ENCODE measurements at places on chromosomes 16 and 17.

- DNase-seq = peak; percentile 2
These were observed 100.4 kb downstream of the METRNL start for GRCh38 chr17:83179811-83180210.

GRCh38 chr17:63420868-63421680 lies 25.0 kb downstream of the CYB561 start:
- no peak for DNase-seq

DNA sequence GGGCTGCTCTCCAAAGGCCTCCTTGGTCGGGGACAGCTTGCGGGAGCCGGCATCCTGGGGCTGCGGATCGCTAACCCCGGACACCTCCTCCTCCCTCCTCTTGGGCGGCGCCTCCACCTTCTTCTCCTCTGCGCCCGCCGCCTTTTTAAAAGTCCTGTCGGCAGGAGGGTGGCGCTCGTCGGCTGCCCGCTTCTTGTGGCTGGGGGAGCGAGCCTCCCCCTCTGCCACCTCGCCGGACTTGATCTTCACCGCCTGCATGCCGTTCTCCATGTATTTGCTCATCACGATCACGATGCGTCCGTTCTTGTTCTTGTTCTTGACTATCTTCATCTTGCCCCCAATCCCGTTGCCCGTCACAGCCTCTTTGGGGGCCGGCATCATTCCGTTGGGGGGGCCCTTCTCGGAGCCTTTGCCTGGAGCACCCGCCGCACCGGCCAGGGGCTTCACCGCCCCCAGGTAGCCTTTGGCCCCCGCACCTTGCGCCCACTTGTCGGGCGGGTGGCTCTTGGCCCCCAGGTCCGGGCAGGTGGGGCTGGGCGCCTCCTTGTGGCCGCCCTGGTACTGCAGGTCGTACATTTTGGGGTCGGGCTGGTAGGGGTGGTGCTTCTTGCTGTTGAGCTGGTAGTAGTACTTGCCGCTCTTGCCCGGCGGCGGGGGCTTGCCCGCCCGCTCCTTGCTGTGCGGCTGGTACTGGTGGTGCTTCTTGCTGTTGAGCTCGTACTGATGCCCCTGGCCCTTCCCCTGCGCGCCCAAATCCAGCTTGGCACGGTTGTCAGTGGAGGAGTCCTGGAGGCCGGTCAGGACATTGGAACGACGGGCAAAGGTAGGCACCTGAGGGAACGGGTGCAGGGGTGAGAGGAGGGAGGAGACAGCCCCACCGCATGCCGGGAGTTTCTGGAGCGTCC lies 4.4 kb downstream of the CBX4 start:
- DNase-seq = peak; percentile 41

DNA sequence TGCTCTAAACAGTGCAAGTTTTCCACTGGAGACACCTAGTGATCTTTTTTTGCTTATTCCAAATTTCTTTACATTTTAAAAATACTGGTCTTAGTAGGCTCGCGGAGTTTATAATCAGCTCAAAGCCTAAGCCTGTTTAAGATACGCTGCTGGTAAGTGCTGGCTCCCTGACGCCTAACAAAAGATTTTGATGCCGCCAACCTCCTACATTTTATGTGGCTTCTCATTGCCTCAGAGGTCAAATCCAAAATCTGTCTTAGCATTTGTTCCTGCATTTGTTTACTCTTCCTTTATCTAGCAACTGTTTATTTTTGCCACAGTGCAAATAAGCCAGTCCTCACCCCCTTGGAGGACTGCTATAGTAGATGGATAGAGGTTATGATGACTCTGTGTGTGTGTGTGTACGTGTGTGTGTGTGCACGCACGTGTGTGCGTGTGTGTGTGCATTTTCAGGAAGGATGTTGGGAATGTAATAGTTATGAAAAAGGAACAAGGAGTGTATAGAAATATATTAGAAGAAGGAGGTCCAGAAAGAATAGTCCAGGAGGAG lies 24.8 kb downstream of the HS3ST3B1 start:
- no peak for DNase-seq

GRCh38 chr17:45318561-45319230 lies 1.9 kb upstream of the MAP3K14 start:
- no peak for DNase-seq

DNA sequence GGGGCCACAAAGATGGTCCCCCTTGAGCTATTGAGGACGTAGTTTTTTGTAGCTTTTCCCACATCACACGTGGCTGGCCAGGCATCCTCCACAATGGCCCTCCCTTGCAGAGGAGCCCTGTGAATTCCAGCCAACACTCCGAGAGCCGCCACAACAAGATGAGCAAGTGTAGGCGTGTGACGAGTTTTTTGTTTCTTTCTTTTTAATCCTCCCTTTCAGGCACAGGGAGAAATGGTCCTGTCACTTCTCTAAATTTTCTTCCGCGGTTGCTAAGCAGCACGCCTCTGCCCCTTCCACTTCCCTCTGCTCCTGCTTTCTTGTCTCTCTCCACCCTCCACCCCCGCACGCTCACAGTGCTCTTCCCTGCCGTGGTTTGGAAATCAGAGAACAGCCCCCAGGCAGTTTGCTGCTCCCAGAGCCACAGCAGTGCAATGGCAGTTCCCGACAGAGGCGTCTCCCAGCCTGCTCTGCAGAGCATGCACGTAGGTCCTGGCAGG lies 68.0 kb upstream of the MRTFB start:
- no peak for DNase-seq

DNA sequence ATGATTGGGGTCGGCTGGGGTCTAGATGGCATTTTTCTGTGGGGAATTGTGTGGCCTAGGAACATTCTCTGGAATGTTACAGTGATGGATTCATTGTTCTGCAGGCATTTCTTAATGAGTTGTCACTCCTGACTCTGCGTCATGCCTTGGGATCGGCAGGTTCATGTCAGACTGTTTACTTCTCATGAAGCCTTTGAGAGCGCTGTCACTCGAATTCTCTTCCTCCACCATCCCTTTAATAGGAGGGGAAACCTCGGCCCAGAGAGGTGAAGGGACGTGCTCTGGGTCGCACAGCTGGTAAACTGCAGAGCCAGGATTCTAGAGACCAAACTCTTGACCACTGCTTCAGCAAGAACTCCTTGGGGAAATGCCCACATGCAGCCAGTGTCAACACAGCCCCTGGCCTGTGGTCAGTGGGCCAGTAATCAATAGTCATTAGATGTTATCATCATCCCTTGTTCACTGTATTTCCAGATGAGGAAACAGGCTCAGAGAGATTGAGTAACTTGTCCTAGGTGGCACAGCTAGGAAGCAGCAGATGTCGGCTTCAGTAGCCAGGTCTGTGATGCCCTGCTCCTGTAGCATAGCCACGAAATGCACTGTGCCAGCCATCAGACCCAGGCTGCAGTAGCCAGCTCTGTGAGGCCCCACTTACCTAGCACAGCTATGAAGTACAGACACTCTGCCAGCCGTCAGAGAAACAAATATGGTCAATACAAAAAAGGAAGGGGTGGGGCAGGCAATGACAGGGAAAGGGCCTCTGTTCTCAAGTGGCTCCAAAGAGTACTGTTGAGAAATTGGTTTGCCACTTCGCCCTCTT lies 259.0 kb downstream of the CPPED1 start:
- DNase-seq = no peak

- no peak for DNase-seq
These were observed 53.6 kb upstream of the ICAM2 start for GRCh38 chr17:64073771-64074703.

DNA sequence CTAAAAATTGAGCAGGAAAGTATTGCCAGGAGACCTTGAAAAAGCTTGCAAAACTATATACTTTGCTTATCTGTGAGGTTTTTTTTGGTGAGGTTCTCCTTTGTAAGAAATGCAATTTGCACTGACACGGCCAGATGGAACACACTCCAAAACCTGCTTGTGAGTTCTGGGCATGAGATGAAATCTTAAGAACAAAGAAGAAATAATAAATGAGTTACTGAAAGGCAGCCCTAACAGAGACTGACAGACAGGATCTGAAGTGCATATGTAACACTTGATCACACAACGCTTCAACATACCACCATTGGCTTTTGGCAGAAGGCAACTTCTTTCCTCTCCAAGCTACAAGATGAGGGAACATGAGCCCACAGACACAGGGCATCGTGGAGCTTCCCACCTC lies 82.6 kb downstream of the USP31 start:
- DNase-seq = no peak

GRCh38 chr17:54967621-54968261 lies 713 bp downstream of the COX11 start:
- peak; percentile 10 for DNase-seq

DNA sequence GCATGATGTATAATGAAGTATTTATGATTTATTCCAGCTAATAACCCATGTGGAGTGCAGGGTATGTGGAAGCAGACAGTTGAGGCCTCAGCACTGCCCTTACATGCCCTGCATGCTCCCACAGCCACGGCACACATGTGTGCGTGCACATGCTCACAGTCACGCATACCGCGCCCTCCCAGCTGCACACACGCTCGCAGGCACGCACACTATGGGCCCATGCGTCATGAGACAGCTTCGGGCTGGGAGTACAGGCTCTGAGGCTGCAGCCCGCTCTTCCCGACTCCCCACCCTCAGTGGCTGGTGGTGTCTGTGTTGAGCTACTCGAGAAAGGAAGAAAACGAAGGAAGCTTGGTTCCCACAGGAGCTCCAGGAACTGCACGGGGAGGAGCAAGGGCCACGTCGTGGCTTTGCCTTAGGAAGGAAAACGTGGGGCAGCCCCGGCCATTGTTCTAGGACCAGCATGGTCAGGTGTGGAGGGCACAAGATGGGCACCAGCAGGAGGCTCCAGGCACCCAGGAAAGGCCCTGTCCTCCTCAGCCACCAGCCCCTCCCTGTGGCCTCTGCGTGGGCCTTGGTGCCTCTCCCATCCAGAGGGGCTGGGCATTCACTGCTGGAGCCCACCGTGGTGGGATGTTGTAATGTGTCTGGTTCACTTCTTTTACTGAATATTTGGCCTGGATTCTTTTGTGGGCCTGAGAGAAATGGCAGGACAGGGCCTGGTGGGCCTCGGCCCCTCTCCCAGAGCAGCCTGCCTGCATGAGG lies 27.5 kb upstream of the CDH15 start:
- DNase-seq = no peak

GRCh38 chr16:15897834-15898254 lies 9.4 kb upstream of the CEP20 start:
- DNase-seq = peak; percentile 48

- DNase-seq = no peak
These were observed 151.2 kb downstream of the CMIP start for GRCh38 chr16:81595629-81596292.

- DNase-seq = no peak
These were observed 809 bp downstream of the C16orf90 start for GRCh38 chr16:3494386-3494973.

- DNase-seq = peak; percentile 70
These were observed 2.2 kb downstream of the ZNF276 start for GRCh38 chr16:89723279-89724250.

DNA sequence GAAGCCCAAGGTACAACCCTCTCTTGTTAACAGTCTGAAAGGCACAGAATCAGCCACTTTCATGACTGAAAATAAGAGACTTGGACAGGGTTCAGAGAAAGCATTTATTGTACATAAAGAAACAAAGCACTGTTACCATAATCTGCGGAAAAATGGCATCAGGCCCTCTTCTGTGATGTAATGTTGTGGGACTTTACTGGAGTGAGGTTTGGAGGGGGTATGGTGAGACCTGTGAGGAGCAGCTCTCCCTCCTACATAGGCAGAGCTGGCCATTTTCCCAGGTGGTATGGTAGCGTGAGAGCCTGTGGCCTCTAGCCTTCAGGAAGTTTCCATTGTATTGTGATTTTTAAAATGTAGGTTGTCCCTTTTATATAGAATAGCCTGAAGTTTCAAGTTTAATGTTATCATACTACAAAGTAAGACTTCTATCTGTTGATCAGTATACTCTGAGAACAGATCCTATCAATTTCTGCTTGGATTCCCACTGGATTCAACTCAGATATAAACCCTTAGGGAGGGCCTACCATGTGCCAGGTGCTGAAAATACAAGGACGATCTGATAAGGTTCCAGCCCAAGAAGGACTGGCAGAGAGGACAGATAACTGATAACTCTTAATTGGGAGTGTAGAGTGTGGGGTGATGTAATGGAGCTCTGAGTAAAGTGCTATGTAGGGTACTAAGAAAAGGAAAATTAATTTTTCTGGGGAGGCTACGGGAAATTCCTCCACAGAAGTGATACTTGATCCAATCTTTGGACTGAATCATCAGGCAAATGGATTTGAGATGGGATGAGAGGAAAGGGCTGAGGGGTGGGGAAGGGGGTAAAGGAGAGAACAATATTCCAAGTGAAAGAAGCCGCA lies 4.1 kb upstream of the YPEL2 start:
- DNase-seq = no peak

Data from stimulated activated CD4-positive, alpha-beta T cell treated with anti-CD3 and anti-CD28 coated beads, Interleukin-4, amount 100 ng/mL, for 24 hours (primary cell).